Activated naive CD4-positive, alpha-beta T cell treated with anti-CD3 and anti-CD28 coated beads, Interleukin-2, amount 10 ng/mL, durations not matched to agents 7 days and 5 days (primary cell): ENCODE measurements at places on chromosomes 2 and 18.

DNA sequence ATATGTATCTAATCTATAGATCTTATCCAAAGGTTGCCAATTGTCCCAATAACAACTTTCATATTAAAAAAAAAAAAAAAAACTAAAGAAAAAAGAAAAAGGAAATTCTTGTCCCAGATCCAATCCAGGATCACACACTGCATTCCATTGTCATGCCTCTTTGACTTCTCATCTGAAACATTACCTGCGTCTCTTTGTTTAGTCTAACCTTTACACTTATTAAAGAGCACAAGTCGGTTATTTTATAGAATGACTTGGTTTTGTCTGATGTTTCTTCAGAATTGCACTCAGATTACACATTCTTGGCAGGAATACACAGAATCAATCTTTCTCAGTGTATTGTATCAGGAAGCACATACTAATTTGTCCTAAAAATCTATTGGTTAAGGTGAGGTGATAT is 392.5 kb upstream of the KLHL29 start:
- no peaks in the 10 kb centered on the region for H3K4me1 ChIP-seq
- no peaks in the 10 kb centered on the region for H3K27me3 ChIP-seq
- no peaks in the 10 kb centered on the region for H3K36me3 ChIP-seq
- no peak overlapping the region for H3K27ac ChIP-seq

GRCh38 chr2:222521099-222521498 is 96.8 kb downstream of the SGPP2 start:
- H3K4me1 ChIP-seq = no peaks in the 10 kb centered on the region
- no peak overlapping the region for H3K4me3 ChIP-seq
- H3K27ac ChIP-seq = no peak overlapping the region
- DNase-seq = no peak

DNA sequence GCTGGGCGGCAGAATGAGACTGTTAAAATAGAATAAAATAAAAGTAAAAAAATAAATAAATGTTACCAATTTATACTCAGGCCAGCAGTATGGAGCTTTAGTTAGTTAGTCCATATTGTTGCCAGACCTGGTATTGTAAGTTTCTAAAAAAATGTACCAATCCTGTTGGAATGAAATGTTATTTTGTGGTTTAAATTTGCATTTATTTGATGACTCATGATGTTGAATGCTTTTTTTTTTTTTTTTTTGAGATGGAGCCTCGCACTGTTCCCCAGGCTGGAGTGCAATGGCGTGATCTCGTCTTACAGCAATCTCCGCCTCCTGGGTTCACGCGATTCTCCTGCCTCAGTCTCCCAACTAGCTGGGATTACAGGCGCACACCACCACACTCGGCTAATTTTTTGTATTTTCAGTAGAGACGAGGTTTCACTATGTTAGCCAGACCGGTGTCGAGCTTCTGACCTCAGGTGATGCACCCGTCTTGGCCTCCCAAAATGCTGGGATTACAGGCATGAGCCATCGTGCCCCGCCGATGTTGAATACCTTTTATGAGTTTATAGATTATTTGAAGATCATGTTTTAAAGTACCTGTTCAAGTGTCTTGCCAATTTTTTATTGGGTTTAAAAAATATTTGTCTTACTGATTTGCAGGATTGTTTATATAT is 5.7 kb upstream of the PTPRN start:
- no peak for DNase-seq
- no peak overlapping the region for H3K4me3 ChIP-seq
- H3K4me1 ChIP-seq = no peaks in the 10 kb centered on the region
- H3K36me3 ChIP-seq = no peaks in the 10 kb centered on the region
- peaks cover 9% of the 10 kb centered on the region for H3K27me3 ChIP-seq

- no peak overlapping the region for H3K4me3 ChIP-seq
- DNase-seq = no peak
- H3K27me3 ChIP-seq = peaks cover 23% of the 10 kb centered on the region
- H3K27ac ChIP-seq = no peak overlapping the region
These were observed 42.6 kb upstream of the MTCL1 start for GRCh38 chr18:8662560-8663255.

GRCh38 chr2:109439986-109440385 is 173.8 kb downstream of the SEPTIN10 start:
- H3K4me3 ChIP-seq = no peak overlapping the region
- H3K27ac ChIP-seq = no peak overlapping the region
- H3K27me3 ChIP-seq = peaks cover 3% of the 10 kb centered on the region
- no peak for DNase-seq

DNA sequence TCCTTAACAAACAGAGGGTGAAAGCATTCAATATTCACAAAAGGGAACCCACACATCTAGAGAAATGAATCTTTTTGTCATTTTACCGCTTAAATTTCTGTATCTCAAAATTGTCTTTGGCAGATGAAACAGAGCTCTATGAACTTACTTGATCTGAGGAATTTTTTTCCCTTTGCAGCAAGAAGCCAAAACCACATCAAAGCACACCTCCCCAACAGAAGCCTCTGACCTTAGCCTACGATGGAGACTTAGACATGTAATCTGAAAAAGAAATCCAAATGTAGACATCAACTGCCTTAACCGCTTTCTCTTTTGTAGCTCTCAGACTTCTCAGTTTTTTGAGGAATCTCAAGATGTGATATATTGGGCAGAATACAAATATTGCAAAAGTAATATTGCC is 287.9 kb upstream of the HNMT start:
- H3K27me3 ChIP-seq = no peaks in the 10 kb centered on the region
- H3K4me1 ChIP-seq = no peaks in the 10 kb centered on the region
- H3K27ac ChIP-seq = no peak overlapping the region
- H3K36me3 ChIP-seq = no peaks in the 10 kb centered on the region
